ENCODE measurements at places on chromosomes 6 and 20. TPM values are rescaled to one million over a fixed set of nuclear protein-coding genes. Genes with fewer than 3 reads are reported as not detected.

- H3K4me3 ChIP-seq = no peak overlapping the region
- no peak for DNase-seq
- H3K27me3 ChIP-seq = no peaks in the 10 kb centered on the region
- H3K27ac ChIP-seq = no peak overlapping the region
- H3K4me1 ChIP-seq = peaks cover 4% of the 10 kb centered on the region
Measured at GRCh38 chr6:149094156-149094555, 223.4 kb upstream of the TAB2 start.

DNA sequence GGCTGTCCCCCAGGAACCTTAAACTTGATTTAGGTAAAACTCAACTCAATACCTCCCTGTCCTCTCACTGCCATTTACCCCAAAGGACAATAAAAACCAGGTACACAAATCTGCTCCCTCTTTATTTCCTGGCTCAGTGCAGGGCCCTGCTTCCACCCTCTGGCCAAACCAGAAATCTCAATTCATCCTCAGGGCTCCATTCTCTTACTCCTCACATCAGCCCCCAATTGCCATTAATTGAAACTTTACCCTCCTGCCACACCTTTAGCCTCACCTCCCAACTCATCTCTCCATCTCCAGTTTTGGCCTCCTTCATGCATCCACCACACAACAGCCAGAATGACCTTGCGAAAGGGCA, 10.5 kb downstream of the ZBTB2 start:
- no peak for DNase-seq
- peaks cover 18% of the 10 kb centered on the region for H3K36me3 ChIP-seq
- no peaks in the 10 kb centered on the region for H3K27me3 ChIP-seq
- H3K4me1 ChIP-seq = peaks cover 29% of the 10 kb centered on the region
- H3K4me3 ChIP-seq = peak overlapping the region; percentile 67

DNA sequence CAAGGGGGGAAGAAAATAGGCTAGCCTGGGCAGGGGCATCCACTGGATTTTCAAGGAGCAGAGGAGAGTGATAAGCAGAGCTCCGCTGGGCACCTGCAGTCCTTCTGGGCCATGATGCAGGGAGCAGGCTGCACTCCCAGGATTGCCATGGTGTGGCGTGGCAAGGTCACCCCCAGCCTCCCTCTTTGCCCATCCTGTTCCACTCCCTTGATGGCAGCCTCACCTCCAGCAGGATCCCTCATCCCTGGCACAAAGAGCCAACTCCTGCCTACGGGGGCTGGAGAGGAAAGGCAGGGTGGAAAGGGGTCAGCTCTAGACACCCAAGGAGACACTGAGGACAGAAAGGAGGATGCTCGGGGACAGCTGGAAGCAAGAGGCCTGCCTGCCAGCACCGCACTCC, 22.4 kb upstream of the MYMX start:
- H3K36me3 ChIP-seq = no peaks in the 10 kb centered on the region
- peaks cover 9% of the 10 kb centered on the region for H3K4me1 ChIP-seq
- no peak for DNase-seq
- no peaks in the 10 kb centered on the region for H3K27me3 ChIP-seq
- no peak overlapping the region for H3K27ac ChIP-seq

- DNase-seq = no peak
- H3K27me3 ChIP-seq = no peaks in the 10 kb centered on the region
- H3K4me1 ChIP-seq = no peaks in the 10 kb centered on the region
- no peak overlapping the region for H3K27ac ChIP-seq
Measured at GRCh38 chr6:56146086-56146485, 101.3 kb downstream of the COL21A1 start.

DNA sequence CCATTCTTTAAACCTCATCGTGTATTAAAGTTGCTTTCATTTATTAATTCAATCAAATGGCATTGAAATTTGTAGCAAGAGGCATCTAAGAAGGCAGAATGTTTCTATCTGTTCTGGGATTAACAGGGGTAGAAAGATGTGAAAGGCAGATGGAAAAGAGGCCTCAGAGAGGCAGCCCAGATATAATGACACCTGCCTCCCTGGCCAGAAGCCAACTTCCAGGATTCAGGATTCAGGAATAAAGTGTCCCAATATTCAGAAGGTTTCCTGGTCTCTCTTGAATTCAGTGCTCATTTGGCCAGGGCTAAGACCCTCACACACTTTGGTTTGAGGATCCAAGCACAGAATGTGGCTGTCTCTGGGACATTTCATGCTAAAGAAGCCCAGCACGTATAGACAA, 39.9 kb downstream of the HLA-B start:
- no peak overlapping the region for H3K4me3 ChIP-seq
- H3K27me3 ChIP-seq = peaks cover 9% of the 10 kb centered on the region
- H3K27ac ChIP-seq = no peak overlapping the region
- H3K4me1 ChIP-seq = no peaks in the 10 kb centered on the region
- no peaks in the 10 kb centered on the region for H3K36me3 ChIP-seq
- DNase-seq = no peak

GRCh38 chr6:14436592-14437132, 319.1 kb downstream of the CD83 start:
- no peak for DNase-seq
- no peaks in the 10 kb centered on the region for H3K27me3 ChIP-seq
- H3K4me1 ChIP-seq = no peaks in the 10 kb centered on the region
- H3K4me3 ChIP-seq = no peak overlapping the region
- no peaks in the 10 kb centered on the region for H3K36me3 ChIP-seq

Gene GTSF1L
- polyA plus RNA-seq = not detected

Gene SYNGAP1
- not detected for polyA plus RNA-seq

Gene OR12D3
- polyA plus RNA-seq = not detected
